Stimulated activated CD8-positive, alpha-beta memory T cell treated with anti-CD3 and anti-CD28 coated beads, Interleukin-15, amount 100 ng/mL, for 1 hour (primary cell): ENCODE measurements at places on chromosomes 3 and 15.

GRCh38 chr3:150260398-150260710 is 147.7 kb upstream of the TSC22D2 start:
- DNase-seq = no peak

DNA sequence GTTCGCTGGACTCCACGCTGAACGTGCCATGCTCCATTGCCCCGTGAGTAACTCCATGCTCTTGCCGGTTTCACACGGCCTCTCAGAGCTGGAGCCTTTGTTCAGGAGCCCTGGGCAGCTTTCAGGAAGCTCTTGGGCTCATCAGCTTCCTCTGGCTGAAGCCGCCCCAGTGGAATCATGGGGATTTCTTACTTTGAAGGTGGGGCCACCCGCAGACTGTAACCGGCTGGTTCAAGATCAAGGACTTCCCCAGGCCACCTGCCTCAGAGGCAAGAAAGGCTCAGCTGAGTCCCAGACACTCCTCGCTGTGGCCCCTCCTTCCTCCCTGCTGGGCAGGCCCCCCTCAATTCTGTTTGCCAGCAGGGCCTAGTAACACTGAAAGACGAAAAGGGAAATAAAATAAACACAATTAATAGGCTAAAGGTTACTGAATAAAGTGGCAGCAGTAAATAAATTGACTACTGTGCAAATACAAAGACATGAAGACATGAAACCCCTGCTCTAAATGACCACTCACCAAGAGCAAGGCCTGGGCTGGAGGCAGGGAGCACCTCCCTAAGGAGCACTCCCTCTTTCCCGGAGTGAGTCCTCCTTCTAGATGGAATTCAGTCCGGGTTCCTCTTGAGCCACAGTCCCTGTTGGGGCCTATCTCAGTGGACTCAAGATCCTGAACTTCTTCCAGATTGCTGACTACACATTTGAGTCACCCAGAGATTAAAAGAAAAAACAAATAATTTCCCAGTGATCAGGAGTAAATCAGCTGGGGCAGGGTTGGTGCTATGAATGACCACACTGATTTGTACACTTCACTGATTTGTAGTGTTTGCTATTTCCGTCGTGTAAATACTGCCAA is 51.0 kb downstream of the ZDHHC19 start:
- no peak for DNase-seq

- DNase-seq = no peak
Measured at GRCh38 chr15:41634072-41634626, 26.1 kb upstream of the MGA start.

DNA sequence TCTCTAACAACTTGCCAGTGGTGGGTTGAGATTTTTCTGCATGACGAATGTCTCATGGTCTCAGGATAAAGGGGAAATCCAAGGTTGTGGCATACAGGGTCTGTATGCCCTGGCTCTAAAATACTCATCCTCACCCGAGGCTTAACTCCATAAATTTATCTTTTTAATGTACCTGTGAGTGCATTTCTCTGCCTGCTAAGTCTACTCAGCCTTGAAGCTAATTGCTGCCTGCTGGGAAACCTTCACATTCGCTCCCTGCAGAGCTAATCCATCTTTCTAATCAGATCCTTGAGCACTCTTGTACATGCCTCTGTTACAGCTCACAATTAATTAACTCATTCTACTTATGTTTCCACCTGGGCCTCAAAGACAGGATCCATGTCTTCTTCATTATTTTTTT is 93.8 kb downstream of the CMSS1 start:
- DNase-seq = no peak

- DNase-seq = no peak
Measured at GRCh38 chr3:170360466-170360865, 3.0 kb downstream of the SKIL start.
